ENCODE measurements at places on chromosomes 1 and 21.
A peak's percentile ranks its signal among the peaks of the same experiment; 100 is the strongest.

DNA sequence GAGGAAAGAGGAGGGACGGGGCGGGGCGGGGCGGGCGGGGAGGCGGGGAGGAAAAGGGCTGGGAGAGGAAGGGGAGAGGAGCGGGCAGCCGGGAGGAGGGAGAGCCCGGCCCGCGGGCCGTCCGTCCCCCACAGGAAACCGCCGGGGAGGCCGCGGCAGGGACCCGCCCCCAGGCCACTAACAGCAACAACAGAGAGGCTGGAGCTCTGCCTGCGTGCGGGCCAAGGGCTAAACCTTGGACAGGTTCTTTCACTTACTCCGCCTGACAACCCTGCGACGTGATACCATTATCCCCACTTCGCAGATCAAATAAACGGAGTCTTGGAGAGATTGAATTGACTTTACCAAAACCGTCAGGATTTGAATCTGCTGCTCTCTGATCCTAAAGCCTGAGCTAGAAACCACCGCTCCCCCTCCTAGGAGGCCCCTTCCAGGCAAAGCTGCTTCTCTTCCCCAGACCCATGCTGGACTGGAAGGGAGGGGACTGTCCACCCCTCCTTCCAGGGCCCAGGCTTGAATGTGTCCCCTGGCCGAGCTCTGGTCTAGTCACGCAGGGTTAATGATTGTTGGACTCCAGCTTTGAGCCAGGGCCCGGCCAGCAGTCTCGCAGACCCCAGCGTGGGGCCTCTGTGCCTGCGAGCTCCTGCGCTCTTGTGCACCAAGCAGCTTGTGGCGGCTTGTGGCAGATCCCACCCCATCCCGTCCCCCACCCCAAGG lies at the start of gene EVA1B:
Gene EVA1B, minus strand, starts transcription at position 10 of the 717 bp plus-strand sequence. CDS start 608 bp downstream, outside the sequence.
- DNase-seq, result peak; percentile 32

- DNase-seq, result no peak
Measured at GRCh38 chr21:31347435-31348032, 3.5 kb upstream of the TIAM1 start.

- DNase-seq, result no peak
Measured at GRCh38 chr21:36395353-36396111, 10.3 kb downstream of the CHAF1B start.

GRCh38 chr1:159780583-159781582 lies at the start of gene DUSP23:
Gene DUSP23 (plus strand): TSS chr1:159780962. CDS start chr1:159781101, 139 bp downstream.
- peak; percentile 94 for DNase-seq

GRCh38 chr1:153768316-153769181 lies 6.7 kb upstream of the SLC27A3 start:
- DNase-seq, result no peak
